ENCODE measurements at places on chromosomes 11 and 22.

DNA sequence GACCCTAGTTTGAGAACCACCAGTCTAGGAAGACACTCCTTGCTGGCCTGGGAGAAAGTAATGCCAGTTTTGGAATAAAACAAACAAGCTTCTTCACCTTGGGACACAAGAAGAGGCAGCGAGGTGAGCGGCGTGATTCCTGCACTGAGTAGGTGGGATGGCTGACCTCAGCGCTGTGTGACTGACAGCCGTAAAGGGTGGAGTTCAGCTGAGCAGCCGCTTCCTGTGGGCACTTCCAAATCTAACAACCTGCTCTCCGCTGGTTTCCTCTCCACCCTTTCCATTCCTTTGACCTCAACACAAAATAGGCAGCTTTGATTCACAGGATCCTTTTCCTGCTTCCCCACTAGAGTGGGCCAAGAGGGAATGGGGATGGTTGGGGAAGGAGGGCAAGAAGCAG is 45.8 kb downstream of the PC start:
- DNase-seq: no peak
- H3K4me3 ChIP-seq: no peak overlapping the region
- no peaks in the 10 kb centered on the region for H3K36me3 ChIP-seq
- no peak overlapping the region for H3K27ac ChIP-seq

- no peak overlapping the region for H3K4me3 ChIP-seq
- H3K27ac ChIP-seq: no peak overlapping the region
- peaks cover 2% of the 10 kb centered on the region for H3K4me1 ChIP-seq
- no peaks in the 10 kb centered on the region for H3K36me3 ChIP-seq
- DNase-seq: no peak
Measured at GRCh38 chr11:9901943-9902342, 238.1 kb downstream of the SWAP70 start.

DNA sequence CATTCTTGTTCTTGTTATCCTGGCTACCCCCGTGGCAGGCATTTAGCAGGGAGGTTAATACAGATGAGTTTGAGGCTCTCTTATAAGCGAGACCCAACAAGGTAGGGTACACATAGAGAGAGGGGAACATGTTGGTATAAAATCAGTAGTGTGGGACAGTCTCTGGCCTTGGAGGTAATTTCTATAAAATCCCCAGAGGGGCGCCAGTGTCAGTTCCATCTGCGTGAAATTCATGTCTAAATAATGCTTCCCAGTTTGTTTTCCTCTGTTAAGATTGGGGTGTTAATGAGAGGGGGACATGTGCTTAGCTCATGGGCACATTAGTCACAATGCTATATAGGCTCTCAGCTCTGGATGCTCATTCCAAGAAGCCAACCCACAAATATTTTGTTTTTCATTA is 150.7 kb downstream of the MYO18B start:
- H3K27ac ChIP-seq: no peak overlapping the region
- no peaks in the 10 kb centered on the region for H3K27me3 ChIP-seq
- H3K4me1 ChIP-seq: no peaks in the 10 kb centered on the region
- no peaks in the 10 kb centered on the region for H3K36me3 ChIP-seq
- no peak for DNase-seq
- no peak overlapping the region for H3K4me3 ChIP-seq

DNA sequence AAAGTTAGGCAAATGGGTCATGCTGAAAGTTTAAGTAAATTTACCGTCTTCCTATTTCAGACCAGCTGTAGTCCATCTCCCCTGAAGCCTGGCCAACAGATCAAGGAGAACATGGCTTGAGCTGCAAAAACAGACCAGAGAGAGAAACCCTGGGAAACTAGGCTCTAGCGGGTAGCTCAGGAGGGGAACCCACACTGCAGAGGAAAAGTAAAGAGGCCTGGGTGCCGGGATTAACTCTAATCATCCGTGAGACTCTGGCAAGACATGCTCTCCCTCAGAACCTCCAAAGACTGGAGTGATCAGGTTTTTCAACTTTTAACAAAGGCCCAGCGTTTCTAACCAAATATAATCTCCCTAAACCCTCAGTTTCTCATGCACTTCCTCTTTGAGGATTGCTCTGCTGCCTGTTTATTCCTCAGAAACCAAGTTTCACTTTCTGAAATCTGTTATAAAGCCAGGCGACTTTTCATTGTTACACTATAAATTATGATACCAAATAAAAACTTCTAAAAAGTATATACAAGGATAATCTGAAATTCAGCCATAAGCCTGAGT is 67.5 kb downstream of the GAB2 start:
- peaks cover 5% of the 10 kb centered on the region for H3K4me1 ChIP-seq
- no peak for DNase-seq
- peak overlapping the region; percentile 61 for H3K27ac ChIP-seq
- peak overlapping the region; percentile 28 for H3K4me3 ChIP-seq
- H3K27me3 ChIP-seq: no peaks in the 10 kb centered on the region
- no peaks in the 10 kb centered on the region for H3K36me3 ChIP-seq

GRCh38 chr11:3205261-3206155 is 13.1 kb downstream of the MRGPRG start:
- H3K27me3 ChIP-seq: no peaks in the 10 kb centered on the region
- no peaks in the 10 kb centered on the region for H3K36me3 ChIP-seq
- H3K27ac ChIP-seq: no peak overlapping the region
- H3K4me1 ChIP-seq: peaks cover 17% of the 10 kb centered on the region
- DNase-seq: no peak

GRCh38 chr11:115396533-115396932 is 107.7 kb downstream of the CADM1 start:
- no peak overlapping the region for H3K27ac ChIP-seq
- no peaks in the 10 kb centered on the region for H3K27me3 ChIP-seq
- no peaks in the 10 kb centered on the region for H3K4me1 ChIP-seq
- no peak for DNase-seq
- no peaks in the 10 kb centered on the region for H3K36me3 ChIP-seq

Measured in ascending aorta (tissue), 2 donors.